Stimulated activated CD8-positive, alpha-beta memory T cell treated with anti-CD3 and anti-CD28 coated beads, Interleukin-15, amount 100 ng/mL, for 48 hours (primary cell): ENCODE measurements at places on chromosomes 7 and 10.

DNA sequence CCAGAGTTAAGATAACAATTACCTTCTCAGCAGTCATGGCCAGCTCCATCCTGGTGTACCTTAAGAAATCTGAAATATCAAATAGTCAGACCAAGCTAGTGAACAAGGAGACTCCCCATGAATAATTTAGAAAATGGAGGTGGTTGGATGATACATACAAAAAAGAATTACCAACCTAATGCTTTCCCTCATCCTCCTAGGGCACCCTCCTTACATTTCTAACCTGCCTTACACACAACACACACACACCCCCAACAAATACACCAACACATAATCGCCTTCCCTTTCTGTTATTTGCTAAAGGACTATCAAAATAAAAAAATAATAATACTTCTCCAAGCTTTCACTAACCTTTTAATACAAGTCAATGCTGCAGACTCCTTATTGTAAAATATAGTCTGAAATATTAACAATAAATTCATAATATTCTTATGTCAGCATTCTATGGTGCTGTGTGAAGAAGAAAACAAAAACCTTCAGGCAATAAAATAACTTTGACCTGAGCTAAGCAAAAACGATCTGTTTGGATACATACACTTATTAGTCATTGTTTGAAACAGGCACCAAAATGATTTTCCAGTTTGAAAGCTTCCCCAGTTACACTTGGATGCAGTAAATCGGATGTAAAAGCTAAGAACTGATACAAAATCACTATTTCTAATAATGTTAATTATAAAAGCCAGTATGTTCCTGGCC, 3.4 kb downstream of the TWIST1 start:
- DNase-seq: no peak

DNA sequence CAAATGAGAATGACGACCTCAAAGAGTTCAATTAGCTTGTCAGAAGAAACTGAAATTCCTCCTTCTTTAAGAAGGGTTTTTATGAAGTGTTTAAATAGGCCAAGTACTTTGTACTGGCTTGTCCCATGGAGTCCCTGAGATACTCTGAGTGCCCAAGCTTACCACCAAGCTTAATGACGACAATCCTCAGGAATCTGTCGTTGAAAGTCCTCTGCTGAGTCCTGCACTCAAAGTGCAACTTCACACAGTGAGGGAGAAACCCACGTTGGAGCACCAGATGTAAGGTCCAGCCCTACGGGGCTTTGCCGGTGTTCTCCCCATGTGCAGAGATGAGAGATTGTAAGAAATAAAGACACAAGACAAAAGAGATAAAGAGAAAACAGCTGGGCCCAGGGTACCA, 42.8 kb upstream of the AKR1C2 start:
- DNase-seq: no peak

GRCh38 chr7:91293136-91293535, 28.9 kb downstream of the FZD1 start:
- DNase-seq: no peak

DNA sequence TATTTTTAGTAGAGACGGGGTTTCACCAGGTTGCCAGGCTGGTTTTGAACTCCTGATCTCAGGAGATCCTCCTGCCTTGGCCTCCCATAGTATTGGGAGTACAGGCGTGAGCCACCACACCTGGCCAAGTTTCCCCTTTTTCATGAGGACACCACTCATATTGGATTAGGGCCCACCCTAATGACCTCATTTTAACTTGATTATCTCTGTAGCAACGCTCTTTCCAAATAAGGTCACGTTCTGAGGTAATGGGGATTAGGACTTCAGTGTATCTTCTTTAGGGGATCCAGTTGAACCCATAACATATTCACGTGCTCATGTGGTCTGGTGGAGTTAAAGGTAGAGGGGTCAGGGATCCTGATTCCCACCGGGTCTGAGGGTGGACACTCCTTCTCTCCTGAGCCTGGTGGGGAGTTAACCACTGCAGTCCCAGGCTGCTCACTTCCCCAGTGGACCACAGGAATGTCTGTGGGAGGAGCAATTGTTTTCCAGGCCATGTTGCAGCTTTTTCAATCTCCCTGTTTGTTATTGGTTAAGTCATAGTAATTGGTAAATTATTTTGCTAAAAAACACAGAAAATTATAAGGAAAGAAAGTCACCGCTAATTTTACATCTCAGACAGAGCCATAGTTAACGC, 130.5 kb downstream of the GRK5 start:
- DNase-seq: no peak

DNA sequence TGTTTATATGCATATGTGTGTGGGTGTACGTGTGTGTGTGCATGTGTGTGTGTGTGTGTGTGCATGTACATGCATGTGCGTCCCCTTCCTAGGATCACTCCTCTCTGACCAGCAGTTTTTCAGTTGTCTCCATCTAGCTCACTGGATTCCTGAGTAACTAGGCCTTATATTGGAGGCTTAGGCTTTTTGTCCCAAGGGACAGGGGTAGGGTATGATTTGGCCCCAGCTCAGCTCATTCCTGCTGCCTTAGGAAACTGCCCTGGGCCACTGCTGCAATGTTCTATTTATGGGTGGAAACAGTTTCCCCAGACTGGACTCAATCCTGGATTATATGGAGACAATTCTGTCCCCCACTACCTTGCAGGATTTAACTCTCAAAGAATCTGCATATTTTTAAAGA, 68.8 kb upstream of the SDK1 start:
- no peak for DNase-seq

DNA sequence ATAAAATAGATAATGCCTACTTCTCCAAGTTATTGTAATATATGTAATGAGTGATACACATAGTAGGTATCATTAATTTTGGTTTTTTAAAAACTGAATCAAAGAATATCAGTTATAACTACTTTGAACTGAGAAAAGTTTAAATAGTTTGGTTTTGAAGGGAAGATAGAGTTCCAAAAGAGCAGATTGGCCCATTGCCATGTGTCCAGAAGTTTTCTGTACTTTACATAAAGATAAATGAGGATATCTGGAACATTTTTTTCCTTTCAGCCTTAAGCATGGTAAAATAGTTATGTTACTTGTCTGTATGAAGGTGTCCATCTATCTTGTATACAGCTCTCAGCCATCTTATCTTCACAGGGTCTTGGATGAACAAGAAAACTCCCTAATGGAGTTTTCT, 97.9 kb upstream of the MXI1 start:
- DNase-seq: no peak

DNA sequence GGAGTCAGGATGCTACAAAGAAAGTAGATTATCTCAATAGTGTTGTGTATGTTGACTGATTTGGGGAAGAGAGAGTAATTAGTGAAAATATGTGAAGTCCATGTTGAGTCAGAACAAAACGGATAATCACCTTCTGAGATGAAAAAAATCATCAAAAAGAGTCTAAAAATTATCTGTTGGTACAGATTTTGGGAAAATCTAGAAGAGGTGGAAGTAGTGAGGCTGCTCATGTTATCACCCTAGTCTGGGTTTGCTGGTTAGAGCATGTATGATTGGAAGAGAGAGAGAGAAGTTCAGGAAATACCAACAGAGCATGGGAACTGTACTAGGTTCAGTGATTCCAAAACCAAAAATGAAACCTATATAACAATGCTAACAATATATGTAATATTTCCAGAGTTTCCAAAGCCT, 12.3 kb downstream of the RPA3 start:
- no peak for DNase-seq

- no peak for DNase-seq
Measured at GRCh38 chr10:63267414-63268148, 134.5 kb downstream of the NRBF2 start.

DNA sequence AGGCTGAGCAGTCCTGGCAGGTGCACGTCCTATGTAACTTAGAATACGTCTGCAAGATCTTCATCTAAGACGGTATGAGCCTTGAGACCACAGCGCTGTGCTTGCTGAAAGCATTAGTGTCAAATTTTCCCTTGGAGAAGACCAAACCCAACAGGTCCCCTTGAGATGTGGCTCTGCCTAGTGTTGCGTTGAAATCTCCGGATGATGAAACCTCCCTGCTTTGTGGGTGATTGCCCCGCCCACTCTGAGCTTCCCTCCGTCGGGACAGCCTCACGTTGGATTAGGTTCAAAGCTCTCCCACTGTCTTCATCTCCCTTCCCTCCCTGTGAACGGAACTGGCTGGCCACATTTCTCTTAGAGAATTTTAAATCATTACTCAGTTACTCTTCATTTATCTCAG, 102.0 kb downstream of the ADARB2 start:
- DNase-seq: no peak

- no peak for DNase-seq
Measured at GRCh38 chr7:129536323-129536722, 34.0 kb downstream of the SMKR1 start.

- DNase-seq: no peak
Measured at GRCh38 chr10:125144693-125145623, 15.4 kb downstream of the CTBP2 start.

GRCh38 chr7:150942001-150942590, 36.0 kb downstream of the KCNH2 start:
- no peak for DNase-seq

GRCh38 chr10:76918106-76918505, 719.5 kb downstream of the KCNMA1 start:
- DNase-seq: no peak

- DNase-seq: no peak
Measured at GRCh38 chr7:42493436-42494198, 256.6 kb upstream of the GLI3 start.

DNA sequence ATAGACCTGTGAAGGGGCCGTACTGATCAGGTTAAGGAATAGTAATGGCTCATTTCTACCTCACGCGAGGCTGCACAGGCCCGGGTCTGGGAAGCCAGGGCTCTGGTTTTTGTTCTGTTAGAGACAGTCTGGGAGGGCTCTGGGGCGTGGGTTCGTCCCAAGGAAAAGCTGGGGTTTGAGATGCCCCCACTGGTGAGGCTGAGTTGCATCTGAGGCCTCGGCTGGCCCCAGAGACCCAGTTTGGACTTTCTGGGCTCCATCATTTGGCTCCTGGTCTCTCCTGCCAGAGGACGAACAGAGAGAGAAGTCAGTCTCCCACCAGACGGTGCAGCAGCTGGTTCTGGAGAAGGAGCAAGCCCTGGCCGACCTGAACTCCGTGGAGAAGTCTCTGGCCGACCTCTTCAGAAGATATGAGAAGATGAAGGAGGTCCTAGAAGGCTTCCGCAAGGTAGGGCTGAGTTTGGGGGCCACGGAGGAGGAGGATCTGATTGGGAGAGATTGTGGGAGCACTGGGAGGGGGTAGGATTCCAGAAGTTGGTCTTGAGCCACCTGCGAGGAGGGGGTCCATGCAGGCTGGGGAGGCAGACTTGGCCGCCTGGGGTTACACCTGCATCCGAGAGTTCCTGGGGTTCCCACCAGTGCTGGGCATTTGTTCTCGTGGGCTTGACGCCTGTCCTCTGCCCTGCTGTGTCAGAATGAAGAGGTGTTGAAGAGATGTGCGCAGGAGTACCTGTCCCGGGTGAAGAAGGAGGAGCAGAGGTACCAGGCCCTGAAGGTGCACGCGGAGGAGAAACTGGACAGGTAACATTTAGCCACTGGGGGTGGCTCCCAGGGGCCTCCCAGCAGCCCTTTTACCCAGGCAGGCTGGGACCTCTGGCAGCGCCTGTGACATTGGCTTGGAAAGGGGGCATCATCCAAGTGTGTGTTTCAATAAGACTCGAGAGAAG, 22.5 kb upstream of the BTBD16 start:
- DNase-seq: no peak

DNA sequence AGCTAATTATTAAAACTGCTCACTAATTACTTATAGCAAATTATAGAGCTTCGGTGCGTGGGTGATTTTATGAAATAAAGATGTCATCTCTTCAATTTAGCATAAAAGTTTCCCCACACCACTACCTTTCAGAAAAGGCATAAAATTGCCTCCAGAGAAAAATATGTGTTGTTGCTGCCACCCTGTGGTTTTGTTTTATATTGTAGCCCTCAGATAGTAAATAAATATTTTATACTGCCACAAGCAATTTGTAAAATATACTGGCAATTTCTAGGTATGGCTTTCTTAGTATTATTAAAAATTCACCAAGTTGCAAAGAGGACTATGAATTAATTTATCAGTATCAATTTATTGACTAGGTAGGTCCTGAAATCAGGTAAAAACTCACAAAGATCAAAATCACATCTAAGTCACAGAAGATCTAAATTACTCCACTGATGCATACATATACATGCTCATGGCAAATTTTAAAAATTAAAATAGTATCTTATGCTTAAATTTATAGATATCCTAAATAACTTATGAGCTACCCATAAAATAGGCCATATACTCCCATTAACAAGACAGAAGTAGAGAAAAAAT, 26.5 kb downstream of the ASNS start:
- no peak for DNase-seq

GRCh38 chr10:90738885-90739284, 119.0 kb downstream of the HTR7 start:
- no peak for DNase-seq

GRCh38 chr10:71868192-71868697, 17.2 kb upstream of the PSAP start:
- no peak for DNase-seq

GRCh38 chr7:106891548-106892410, 26.7 kb downstream of the PIK3CG start:
- DNase-seq: no peak

GRCh38 chr7:974172-974571, 1.2 kb downstream of the COX19 start:
- no peak for DNase-seq

GRCh38 chr7:149070372-149071125, 20.0 kb downstream of the ZNF786 start:
- DNase-seq: no peak

- no peak for DNase-seq
Measured at GRCh38 chr10:22740180-22740579, 25.8 kb upstream of the PIP4K2A start.

GRCh38 chr10:102106998-102107397, 13.2 kb downstream of the LDB1 start:
- no peak for DNase-seq

DNA sequence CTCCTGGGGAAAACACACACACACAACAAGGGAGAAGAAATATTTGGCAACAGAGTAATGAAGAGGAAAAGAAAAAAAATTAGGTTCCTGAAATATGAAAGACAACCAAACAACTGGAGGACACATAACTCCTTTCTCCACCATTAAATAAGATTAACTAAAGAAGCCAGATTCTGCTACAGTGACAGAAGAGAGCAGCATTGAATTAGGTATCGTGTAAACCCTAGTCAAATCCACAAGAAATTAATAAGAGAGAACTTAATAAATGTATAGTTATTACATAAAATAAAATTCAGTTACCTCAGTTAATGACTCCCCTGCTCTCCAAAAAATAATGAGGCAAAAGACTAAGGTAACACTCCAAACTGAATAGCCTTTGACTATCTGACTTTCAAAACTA, 306.7 kb downstream of the CRPPA start:
- no peak for DNase-seq
